ENCODE measurements at places on chromosomes 1 and 21. TPM values are rescaled to one million over a fixed set of nuclear protein-coding genes. Genes with fewer than 3 reads are reported as not detected.
A peak's percentile ranks its signal among the peaks of the same experiment; 100 is the strongest.

DNA sequence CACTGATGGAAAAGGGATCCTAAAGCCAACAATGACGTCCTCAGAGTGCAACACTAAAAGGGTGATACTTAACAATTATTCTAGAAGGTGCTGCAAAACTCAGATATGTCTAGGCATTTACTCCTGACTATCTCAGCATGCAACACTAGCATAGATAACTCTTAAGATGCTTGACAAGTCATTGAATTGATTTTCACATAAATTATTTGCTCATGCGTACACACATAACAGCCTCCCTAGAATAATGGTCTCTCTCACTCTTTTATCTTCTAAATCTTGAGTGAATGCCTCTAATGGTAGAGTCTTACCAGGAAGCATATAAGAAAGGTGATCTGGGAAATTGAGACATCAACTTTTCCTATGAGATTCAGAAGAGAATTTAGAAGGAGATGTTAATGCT is 1283.7 kb downstream of the MRPL39 start:
- DNase-seq, result no peak
- H3K4me3 ChIP-seq, result no peak overlapping the region
- no peaks in the 10 kb centered on the region for H3K36me3 ChIP-seq
- no peak overlapping the region for H3K27ac ChIP-seq

Gene TMCC2
- 2.3 TPM for total RNA-seq

Gene MYBPH
- total RNA-seq, result 0.75 TPM

- H3K36me3 ChIP-seq, result no peaks in the 10 kb centered on the region
- no peak overlapping the region for H3K4me3 ChIP-seq
- peak overlapping the region; percentile 65 for H3K27ac ChIP-seq
- DNase-seq, result peak; percentile 20
Observed at GRCh38 chr21:16579538-16579937, 849.8 kb downstream of the USP25 start.

Gene CCDC17
- 5.3 TPM for total RNA-seq

Gene SGIP1
- 22.1 TPM for total RNA-seq

GRCh38 chr1:44609412-44609767 is 64.9 kb downstream of the TMEM53 start:
- H3K27ac ChIP-seq, result no peak overlapping the region
- DNase-seq, result peak; percentile 23
- H3K36me3 ChIP-seq, result no peaks in the 10 kb centered on the region
- peaks cover 3% of the 10 kb centered on the region for H3K27me3 ChIP-seq
- H3K4me3 ChIP-seq, result no peak overlapping the region
- H3K4me1 ChIP-seq, result peaks cover 1% of the 10 kb centered on the region

- H3K27ac ChIP-seq, result no peak overlapping the region
- H3K27me3 ChIP-seq, result no peaks in the 10 kb centered on the region
- no peaks in the 10 kb centered on the region for H3K36me3 ChIP-seq
- peaks cover 40% of the 10 kb centered on the region for H3K4me1 ChIP-seq
- H3K4me3 ChIP-seq, result no peak overlapping the region
Observed at GRCh38 chr1:46137916-46138315, 5.5 kb upstream of the PIK3R3 start.

- DNase-seq, result no peak
- no peak overlapping the region for H3K4me3 ChIP-seq
- no peaks in the 10 kb centered on the region for H3K4me1 ChIP-seq
- no peaks in the 10 kb centered on the region for H3K27me3 ChIP-seq
- peaks cover 15% of the 10 kb centered on the region for H3K36me3 ChIP-seq
Observed at GRCh38 chr1:246661451-246661850, 62.8 kb upstream of the SCCPDH start.

DNA sequence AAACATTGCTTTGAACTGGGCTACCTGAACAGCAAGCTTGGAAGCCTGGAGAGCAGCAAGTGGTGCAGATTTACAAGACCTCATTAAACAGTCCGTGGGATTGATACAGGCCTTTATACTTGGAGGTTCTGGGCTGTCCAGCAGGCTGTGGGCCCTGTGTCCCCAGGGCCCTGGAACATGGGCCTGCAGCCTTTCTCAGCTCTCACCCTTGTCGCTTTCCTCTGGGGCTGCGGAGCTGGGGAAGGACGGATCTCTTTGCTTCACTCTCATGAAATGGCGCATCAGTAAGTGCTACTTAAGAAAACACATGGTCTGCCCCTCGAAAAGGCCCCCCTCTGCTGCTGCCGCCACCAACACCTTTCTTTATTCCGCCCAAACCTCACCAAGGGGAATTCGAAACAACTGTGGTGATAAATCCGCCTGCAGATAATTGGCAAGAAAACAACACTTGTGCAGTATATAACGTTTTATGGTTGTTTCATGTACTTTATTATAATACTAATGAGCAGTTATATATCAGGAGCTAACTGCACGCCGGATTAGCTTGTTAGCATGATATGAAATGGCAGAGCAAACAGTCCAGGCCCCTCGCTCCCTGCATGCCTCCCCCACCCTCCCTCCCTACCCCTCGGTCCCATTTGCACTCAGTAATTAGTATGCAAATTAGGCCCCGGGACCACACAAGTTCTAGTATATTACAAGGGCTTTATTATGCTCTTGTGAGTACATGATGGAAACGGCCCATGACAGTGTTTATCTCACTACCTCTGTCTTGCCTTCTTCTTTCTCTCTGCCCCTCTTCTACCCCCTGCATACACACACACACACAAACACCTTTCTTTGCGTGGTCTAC is 131.5 kb downstream of the RNF220 start:
- no peak overlapping the region for H3K27ac ChIP-seq
- DNase-seq, result no peak
- no peaks in the 10 kb centered on the region for H3K27me3 ChIP-seq
- H3K4me1 ChIP-seq, result no peaks in the 10 kb centered on the region
- no peaks in the 10 kb centered on the region for H3K36me3 ChIP-seq

Gene LAMB3
- total RNA-seq, result 3.6 TPM

DNA sequence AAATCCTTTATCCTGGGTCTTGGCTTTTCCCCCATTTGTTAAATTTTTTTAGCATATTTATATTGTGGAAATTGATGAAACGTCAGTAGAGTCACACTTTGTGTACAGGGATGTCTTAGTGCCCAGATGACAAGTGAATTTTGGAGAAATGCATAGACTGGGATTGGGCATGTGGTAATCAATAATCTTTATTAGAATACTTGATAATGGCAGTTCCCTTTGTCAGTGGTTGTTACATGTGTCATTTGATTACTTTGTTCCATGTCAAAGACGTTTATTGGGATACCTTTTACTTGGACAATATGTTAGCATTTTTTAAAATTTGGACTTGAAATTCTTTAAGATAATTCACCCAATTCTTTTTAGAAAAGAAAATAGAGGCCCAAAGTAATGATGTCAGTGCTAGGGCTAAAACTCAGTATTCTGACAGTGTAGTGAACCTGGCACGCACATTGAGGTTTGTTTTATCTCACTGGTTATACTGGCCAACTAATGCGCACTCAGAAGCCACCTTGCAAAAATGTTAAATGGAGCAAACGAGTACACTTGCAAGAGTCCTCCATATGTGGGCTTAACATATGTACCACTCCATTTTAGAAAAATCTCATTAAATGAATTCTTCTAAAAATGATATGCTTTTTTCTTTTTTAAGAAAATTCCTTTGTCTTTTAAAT is 9.2 kb downstream of the PRPF38B start:
- no peak overlapping the region for H3K4me3 ChIP-seq
- H3K27ac ChIP-seq, result no peak overlapping the region
- H3K4me1 ChIP-seq, result no peaks in the 10 kb centered on the region

GRCh38 chr1:118984086-118984721 is 3.9 kb downstream of the TBX15 start:
- peaks cover 68% of the 10 kb centered on the region for H3K27me3 ChIP-seq
- no peak overlapping the region for H3K27ac ChIP-seq
- peaks cover 35% of the 10 kb centered on the region for H3K4me1 ChIP-seq
- H3K4me3 ChIP-seq, result no peak overlapping the region
- no peaks in the 10 kb centered on the region for H3K36me3 ChIP-seq

DNA sequence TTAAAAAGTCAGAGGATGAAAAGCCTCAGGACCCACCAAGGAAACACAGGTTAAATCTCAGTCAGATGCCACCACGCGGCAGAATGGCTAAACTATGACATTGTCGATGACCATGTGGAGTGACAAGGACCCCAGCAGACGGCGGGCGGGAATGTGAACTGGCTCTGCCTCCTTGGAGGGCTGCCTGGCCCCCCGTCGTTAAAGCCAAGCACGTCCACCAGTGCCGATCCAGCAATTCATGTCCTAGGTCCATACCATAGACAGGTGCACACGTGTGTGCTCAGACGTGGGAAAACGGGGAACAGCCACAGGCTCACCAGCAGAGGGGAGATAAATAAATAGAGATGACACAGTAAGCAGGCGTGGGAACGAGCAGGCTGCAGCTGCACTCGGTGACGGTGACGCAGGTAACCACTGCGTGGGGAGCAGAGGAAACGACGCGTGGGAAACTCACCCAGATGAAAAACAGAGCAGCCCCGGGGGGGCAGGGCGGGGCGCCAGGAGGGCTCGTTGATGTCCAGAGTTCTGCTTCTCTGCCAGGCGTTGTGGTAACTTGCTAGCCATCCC is 28.3 kb upstream of the PCBP3 start:
- DNase-seq, result no peak
- no peaks in the 10 kb centered on the region for H3K4me1 ChIP-seq
- no peaks in the 10 kb centered on the region for H3K27me3 ChIP-seq
- no peak overlapping the region for H3K27ac ChIP-seq
- no peaks in the 10 kb centered on the region for H3K36me3 ChIP-seq

GRCh38 chr1:152461544-152461943 is 47.5 kb upstream of the CRNN start:
- peak; percentile 50 for DNase-seq
- H3K27ac ChIP-seq, result no peak overlapping the region
- H3K36me3 ChIP-seq, result no peaks in the 10 kb centered on the region
- H3K27me3 ChIP-seq, result no peaks in the 10 kb centered on the region
- H3K4me1 ChIP-seq, result no peaks in the 10 kb centered on the region

Gene OR2L5
- total RNA-seq, result not detected

Gene F5
- total RNA-seq, result 1.1 TPM
